ENCODE measurements at places on chromosomes 1 and 21.
A peak's percentile ranks its signal among the peaks of the same experiment; 100 is the strongest.

DNA sequence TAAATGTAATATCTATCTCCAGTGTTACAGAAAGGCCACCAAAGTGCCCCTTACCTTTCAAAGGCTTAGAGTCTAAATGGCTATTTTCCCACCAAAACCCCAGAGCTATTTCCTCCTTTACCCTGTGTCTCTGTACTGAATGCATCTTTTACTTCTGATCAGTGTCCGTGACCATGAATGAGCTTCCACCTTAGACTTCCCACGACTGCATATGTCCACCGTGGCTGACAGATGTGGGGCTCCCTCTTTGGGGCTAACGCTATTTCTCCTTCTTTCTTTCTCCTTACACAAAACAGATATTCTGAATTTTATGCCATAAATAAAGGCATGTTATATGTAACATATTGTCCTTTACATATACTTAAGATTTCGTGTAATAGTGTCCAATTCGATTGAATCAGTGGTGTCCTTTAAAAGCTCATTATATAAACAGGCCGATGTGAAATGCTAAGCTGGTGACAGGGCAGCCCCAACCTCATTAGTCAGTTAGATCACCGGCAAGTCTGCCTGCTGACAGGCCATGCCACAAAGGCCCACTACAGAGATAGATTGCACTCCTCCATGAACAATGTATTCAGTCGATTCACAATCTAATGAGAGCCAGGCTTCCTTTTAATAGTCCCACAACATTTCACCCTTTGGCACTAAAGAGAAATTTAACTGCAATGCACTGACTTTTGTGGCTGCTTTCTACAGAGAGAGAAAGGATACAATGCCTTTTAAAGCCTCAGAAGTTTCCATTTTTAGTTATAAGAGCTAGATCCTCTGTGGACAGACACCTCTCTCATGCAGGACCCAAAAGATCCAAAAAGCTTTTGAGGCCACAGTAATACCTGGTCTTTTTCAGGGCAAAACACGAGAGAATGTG is 297.9 kb downstream of the PCP4 start:
- no peak for DNase-seq

- DNase-seq, result peak; percentile 39
Measured at GRCh38 chr1:41673378-41673777, 188.9 kb upstream of the EDN2 start.

GRCh38 chr1:11211925-11212587 is 22.9 kb downstream of the ANGPTL7 start:
- DNase-seq, result no peak

DNA sequence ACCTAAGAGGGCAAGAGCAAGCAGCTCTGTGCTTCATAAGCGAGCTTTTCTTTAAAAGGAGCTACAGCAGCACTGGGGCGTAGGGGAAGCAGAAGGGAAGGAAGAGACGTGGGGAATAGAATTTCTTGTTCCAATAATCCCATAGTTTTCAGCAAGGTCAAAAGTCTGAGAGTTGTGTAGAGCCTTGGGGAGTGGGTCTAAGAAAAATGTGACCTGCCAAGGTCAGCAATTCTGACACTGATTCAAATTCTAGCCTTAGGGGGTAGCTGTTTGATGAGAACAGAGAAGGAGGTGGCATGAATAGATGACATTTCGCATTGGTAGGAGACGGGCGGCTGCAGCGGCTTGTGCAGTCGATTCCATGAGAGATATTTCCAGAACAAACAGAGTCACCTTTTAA is 22.4 kb downstream of the PRRX1 start:
- DNase-seq, result no peak

DNA sequence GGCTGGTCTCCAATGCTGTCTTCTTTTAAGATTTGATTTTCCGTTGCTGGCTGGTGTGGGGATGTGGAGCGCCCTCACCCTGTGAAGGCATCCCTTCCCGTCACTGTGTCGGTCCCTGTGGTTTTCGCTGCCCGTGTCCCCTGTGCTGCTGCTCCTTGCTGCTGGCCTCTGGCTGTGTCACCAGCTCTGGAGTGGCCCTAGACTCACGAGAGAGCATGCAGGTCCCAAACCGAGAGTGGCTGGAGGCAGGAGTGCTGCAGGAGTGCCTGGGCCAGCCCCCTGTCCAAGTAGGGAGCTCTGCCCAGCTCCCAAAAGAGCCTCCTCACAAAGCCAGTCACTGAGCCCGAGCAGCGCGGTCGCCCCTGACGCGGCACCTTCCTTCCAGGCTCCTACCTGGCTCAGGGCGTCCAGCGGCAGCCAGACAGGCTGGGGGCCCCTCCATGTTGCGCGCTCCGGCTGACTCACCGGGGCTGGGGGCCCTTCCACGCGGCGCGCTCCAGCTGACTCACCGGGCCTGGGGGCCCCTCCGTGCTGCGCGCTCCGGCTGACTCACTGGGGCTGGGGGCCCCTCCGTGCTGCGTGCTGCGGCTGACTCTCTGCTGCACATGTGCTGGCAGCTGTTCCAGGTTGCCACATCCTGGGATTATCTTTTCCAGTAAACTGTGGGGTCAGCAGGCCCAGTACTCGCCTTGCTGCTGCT is 106.7 kb upstream of the COL6A1 start:
- no peak for DNase-seq

DNA sequence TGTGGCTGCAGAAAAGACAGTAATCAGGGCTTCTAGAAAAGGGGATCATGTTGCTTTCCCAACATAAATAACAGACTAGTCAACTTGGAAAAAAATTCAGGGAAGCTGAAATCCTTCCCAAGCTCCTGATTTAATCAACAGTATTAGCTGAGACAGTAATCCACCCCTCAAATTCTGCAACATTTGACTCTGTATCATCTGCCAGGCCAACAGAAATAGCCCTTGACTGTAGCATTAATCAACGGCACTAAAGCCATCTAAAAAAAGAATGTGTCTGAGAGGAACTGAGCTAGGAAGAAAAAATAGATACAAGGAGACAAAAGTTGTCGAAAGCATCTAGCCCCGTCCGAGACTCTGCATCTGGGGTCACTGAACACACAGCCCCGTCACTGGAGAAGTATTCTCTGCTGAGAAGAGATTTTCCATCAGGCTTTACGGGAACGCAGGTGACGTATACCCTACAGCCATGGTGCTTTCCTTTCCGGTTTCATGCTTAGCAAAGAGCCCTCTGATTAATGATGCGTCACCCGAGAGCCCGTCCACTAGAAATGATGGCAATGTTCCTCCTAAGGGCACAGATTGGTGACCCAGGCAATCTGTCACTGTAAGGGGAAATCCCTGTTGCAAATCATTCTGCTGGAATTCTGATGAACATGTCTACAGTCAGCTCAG is 42.1 kb upstream of the TP53BP2 start:
- no peak for DNase-seq

DNA sequence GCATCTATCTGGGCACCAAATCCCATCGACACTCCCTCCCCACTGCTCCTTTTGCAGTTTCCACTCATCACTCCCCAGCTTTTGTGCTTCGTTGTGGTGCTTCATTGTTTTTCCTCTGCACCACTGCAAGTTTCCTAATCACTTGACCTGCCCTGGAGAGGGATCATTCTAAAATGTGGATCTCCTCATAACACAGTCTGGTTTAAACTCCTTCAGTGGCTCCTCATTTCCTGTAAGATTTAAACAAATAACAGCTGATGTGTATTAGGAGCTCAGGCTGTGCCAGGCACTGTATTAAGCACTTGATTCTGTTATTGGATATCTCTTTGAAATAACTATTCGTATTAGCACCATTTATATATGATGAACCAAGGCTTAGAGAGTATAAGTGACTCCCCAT is 51.3 kb downstream of the MAP10 start:
- no peak for DNase-seq

- no peak for DNase-seq
Measured at GRCh38 chr1:29969576-29969975, 733.3 kb downstream of the PTPRU start.

- DNase-seq, result no peak
Measured at GRCh38 chr1:220135755-220136154, 41.8 kb downstream of the IARS2 start.

DNA sequence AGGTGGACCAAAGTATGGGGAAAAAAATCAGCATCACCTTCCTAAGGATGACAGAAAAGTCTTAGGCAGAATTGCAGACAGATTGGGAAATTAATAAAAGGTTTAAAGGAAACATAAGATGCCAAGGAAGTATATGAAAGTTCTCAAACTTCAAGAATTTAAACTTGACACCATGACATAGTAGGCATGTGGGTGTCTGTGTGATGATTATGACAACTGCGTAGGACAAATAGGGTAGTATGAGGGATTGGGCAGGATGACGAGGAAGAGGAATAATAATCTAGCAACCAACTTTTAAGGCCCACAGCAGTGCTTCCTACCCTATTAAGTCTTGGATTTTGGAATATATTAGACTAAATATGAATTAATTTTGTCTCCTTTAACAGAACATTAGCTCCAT is 52.4 kb downstream of the HNRNPR start:
- DNase-seq, result no peak

DNA sequence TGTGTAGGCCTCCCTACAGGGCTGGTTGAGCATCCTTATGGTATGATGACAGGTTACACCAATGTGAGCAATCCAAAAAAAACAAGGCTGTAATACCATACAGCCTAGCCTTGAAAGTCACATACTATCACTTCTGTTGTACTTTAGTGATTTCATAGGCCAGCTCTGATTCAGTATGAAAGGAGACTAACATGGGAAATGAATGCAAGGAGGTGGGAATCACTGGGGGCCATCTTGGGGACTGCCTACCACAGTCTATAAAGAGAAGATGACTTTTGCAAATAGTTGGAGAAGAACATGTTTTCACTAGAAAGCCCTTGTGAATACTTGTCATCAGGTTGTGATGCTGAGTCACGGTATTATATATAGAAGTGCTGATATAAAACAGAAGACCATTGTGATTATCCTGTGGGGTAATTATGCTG is 270.7 kb downstream of the S1PR1 start:
- no peak for DNase-seq

DNA sequence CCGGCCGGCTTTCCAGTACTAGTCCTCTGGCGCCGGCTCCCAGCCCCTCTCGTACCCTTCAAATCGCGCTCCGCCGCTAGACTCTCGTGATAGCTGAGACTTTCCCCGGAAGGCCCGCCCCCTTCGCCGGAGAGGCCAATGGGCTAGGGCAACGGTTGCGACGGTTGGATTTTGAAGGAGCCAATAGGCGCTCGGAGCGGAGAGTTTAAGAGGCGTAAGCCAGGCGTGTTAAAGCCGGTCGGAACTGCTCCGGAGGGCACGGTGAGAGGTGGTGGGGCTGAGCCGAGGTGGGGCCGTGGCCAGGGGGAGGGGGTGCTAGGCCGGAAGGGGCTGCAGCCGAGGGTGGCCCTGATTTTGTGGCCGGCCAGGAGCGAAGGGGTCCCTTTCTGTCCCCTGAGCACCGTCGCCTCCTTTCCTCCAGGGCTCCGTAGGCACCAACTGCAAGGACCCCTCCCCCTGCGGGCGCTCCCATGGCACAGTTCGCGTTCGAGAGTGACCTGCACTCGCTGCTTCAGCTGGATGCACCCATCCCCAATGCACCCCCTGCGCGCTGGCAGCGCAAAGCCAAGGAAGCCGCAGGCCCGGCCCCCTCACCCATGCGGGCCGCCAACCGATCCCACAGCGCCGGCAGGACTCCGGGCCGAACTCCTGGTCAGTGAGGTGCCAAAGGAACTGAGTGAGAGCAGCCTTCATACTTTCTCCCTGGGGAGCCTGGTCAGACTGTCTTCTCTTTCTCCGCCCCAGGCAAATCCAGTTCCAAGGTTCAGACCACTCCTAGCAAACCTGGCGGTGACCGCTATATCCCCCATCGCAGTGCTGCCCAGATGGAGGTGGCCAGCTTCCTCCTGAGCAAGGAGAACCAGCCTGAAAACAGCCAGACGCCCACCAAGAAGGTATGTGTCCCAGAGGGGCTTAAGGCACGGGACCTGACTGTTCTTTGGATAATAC is at the start of gene CDC20:
CDC20 (plus strand) TSS at position 236 of the 948 bp plus-strand sequence; CDS start at position 471, 235 bp downstream.
- peak; percentile 91 for DNase-seq

DNA sequence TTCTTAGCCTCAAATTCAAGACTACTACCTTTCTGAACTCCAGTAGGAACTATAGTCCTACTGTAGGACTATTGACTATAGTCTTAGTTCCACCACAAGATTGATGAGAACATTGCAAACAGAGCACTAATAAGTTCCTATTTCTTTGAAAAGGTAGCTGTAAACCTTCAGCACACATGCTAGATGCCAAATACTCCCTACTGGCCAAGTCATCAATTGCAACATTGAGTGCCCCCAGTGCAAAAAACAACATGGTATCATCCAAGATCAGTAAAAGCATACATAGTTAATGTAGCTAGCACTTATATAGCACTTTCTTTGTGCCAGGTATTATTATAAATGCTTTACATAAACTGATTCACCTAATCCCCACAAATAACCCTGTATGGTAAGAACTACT is 99.8 kb downstream of the MRPL39 start:
- no peak for DNase-seq

- peak; percentile 76 for DNase-seq
Measured at GRCh38 chr1:14923727-14924452, 229.7 kb upstream of the TMEM51 start.

GRCh38 chr1:209010475-209011230 is 572.9 kb upstream of the CAMK1G start:
- DNase-seq, result no peak

DNA sequence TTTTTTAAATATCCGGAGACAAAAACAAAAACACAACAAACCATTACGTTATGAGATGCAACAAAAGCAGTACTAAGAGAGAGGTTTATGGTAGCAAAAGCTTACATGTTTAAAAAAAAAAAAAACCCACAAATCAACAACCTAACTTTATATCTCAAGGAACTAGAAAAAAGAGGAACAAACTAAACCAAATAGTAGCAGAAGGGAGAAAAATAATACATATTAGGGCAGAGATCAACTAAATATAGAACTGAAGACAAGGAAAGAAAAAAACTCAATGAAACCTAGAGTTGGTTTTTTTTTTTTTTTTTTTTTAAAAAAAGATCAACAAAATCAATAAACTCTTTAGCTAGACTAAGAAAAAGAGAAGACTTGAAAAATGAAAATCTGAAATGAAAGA is 34.9 kb downstream of the ZNF644 start:
- no peak for DNase-seq

- DNase-seq, result no peak
Measured at GRCh38 chr21:32889596-32889995, 118.0 kb upstream of the PAXBP1 start.

DNA sequence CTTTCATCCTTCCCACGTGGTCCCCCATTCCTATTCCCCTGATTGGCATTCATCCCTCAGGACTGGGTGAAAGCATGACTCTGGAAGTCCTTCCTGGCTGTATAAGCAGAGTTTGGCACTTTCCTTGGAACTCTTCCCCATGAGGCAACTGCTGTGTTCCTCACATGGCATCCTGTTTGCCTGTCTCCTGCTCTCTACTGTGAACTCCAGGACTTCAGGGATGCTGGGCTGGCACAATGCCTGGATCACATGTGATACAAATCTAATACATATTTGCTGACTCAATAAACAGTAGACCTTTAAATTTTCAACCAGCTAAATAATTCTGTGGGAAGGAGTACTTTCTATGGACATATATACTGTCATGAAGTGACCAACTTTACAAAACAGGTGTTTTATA is 46.8 kb upstream of the EDEM3 start:
- no peak for DNase-seq

- DNase-seq, result no peak
Measured at GRCh38 chr1:36517011-36517771, 34.5 kb upstream of the CSF3R start.
